Amniotic stem cell (primary cell): ENCODE measurements at places on chromosomes 1 and 21.

GRCh38 chr1:179077396-179077795 is 4.5 kb upstream of the TOR3A start:
- no peak for DNase-seq

- no peak for DNase-seq
These were observed 258.0 kb downstream of the PTBP2 start for GRCh38 chr1:96979304-96980268.

DNA sequence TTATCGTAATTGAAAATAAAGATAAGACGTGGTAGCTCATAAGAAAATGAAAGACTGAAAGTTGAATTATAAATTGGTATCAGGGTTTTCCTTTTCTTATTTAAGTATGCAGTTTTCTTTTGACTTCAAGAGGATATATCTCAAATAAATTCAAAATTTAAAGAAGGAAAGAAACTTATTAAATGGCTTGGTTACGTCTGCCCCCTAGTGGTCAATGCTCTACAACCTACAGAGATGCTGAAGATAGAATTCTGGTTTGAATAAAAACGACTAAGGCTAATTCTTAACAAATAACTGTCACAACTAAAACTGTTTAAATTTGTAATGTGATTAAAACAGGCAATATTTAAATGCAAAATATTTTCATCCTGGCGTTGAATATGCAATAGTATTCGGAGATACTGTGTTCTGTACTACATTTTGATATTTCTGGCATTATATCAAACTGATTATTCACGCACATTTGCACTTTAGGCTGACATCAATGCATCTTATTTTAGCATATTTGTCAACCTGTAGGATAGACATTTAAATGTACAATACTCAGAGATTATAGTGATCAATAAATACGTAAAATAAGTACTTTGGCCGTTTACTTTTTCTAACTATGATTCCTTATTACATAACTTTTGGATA is 26.8 kb downstream of the IFI44 start:
- DNase-seq = peak; percentile 62

DNA sequence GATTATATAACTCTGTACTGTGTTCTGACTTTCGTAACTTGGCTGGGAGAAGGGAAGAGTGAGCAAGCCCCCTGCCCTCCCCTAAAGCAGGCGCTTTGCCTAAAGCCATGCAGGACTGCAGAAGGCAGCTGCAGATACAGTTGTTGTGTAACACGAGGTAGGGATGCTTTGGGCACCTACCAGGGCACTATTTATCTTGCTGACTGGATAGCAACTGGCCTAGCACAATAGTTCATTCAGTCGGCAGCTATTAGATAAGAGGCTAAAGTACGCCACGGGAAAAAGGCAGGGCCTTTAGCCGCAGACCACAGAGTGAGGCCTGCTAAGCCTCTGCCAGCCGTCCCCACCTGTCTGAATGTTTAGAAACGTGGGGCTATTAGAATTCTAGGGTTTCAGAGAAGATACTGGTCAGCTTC is 80.9 kb downstream of the TTC3 start:
- DNase-seq = no peak

- no peak for DNase-seq
These were observed 9.2 kb downstream of the CLDN8 start for GRCh38 chr21:30206551-30207251.
